ENCODE measurements at places on chromosomes 4 and X. TPM values are rescaled to one million over a fixed set of nuclear protein-coding genes. Genes with fewer than 3 reads are reported as not detected.

GUCY1B1 gene
- 13.0 TPM for total RNA-seq

ODAM gene
- total RNA-seq = not detected

TMPRSS11F gene
- not detected for total RNA-seq

CPE gene
- 21.4 TPM for total RNA-seq

SYTL5 gene
- total RNA-seq = 1.2 TPM

MFAP3L gene
- total RNA-seq = 4.3 TPM

GABRE gene
- total RNA-seq = 16.9 TPM

DCAF4L1 gene
- 0.14 TPM for total RNA-seq

GAB3 gene
- total RNA-seq = 0.33 TPM

TIMM17B gene
- 61.2 TPM for total RNA-seq

SPIN3 gene
- 5.4 TPM for total RNA-seq

MAGEC2 gene
- total RNA-seq = 77.8 TPM

FAM184B gene
- total RNA-seq = not detected

GYG2 gene
- total RNA-seq = 7.2 TPM

MEPE gene
- not detected for total RNA-seq

DNA sequence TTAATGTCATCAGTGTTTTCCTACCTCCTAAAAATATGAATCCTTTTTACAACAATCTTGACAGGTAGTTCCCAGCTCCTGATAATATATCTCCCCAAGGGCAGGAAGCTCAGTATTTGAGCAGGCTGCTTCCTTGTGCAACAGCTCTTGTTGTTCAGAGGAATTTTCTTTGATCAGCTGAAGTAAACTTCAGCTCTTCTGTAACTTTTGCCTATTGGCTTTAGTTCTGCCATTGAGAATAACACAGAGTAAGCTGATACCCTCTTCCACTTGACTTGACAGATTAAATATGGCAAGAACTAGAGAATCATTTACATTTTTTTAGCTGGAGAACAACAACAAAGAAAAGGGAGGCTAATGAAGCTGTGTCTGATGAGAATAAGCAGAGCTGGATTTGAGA lies 75.2 kb downstream of the LUZP4 start:
- no peak for DNase-seq

DNA sequence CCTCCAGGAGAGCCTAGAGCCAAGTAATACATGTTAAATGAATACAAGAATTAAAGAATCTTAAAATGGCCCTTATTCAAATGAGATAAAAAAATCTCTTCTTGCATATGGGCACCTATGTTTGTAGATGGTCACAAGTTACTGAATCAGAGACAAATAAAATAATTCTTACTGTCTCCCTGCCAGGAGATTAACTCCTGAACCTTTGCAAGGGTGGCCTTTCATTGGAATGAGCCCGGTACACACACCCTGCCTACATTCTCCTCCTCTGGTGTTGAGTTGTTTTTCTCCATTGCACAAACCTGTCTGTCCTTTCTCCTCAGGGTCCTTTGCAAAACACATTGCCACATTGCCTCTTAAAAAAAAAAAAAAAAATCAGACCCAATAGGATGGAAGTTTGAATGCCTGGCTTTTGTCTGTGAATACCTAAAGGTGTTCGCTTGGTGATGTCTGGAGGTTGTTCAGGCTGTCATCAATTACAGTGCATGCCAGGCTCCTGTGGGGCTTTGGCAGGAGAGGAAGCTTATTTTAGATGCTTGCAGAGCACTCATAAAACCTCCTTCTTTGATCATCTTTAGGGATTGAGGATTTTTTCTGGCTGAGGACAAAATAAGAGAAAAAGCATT lies 8.3 kb upstream of the TMEM154 start:
- DNase-seq = no peak

- no peak for DNase-seq
These were observed 122.5 kb upstream of the LNX1 start for GRCh38 chr4:53713767-53714166.

- DNase-seq = no peak
These were observed 34.4 kb downstream of the TNIP3 start for GRCh38 chr4:121129606-121130325.

- no peak for DNase-seq
These were observed 39.6 kb upstream of the BBS12 start for GRCh38 chr4:122692641-122693520.

GRCh38 chr4:55215087-55215486 lies 89.7 kb upstream of the KDR start:
- no peak for DNase-seq

GRCh38 chr4:44544158-44544557 lies 95.5 kb upstream of the KCTD8 start:
- no peak for DNase-seq

GRCh38 chrX:110442635-110443034 lies 84.0 kb downstream of the RTL9 start:
- peak; percentile 76 for DNase-seq

GRCh38 chr4:57287687-57288604 lies 177.8 kb upstream of the IGFBP7 start:
- DNase-seq = no peak

DNA sequence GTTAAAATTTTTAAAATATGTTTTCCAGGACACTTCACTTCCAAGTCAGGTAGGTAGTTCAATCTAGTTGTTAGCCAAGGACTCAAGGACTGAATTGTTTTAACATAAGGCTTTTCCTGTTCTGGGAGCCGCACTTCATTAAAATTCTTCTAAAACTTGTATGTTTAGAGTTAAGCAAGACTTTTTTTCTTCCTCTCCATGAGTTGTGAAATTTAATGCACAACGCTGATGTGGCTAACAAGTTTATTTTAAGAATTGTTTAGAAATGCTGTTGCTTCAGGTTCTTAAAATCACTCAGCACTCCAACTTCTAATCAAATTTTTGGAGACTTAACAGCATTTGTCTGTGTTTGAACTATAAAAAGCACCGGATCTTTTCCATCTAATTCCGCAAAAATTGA lies 49.7 kb downstream of the XIAP start:
- no peak for DNase-seq

GRCh38 chr4:13355111-13355880 lies 128.8 kb downstream of the RAB28 start:
- no peak for DNase-seq

DNA sequence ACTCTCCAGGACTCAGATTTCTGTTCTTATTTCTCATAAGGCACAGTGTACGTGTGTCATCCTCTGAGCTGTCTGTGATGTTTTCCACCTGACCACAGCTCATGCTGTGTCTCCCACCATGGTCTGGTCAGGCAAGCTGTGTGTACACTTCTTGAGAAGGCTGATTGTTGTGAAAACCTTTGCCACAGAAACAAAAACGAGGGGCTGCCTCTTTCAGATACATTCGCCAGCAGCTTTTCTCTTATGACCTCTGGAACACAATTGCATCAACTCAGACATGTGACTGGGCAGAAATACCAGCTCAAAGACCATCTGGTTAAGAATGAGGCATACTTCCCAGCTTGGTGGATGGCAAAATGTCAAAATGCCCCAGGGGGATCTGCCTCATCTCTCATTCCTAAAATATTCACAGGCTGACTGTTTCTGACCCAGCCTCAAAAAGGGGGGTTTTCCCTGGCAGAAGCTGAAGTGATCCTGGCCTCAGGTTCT lies 46.1 kb downstream of the PGRMC2 start:
- peak; percentile 89 for DNase-seq

DNA sequence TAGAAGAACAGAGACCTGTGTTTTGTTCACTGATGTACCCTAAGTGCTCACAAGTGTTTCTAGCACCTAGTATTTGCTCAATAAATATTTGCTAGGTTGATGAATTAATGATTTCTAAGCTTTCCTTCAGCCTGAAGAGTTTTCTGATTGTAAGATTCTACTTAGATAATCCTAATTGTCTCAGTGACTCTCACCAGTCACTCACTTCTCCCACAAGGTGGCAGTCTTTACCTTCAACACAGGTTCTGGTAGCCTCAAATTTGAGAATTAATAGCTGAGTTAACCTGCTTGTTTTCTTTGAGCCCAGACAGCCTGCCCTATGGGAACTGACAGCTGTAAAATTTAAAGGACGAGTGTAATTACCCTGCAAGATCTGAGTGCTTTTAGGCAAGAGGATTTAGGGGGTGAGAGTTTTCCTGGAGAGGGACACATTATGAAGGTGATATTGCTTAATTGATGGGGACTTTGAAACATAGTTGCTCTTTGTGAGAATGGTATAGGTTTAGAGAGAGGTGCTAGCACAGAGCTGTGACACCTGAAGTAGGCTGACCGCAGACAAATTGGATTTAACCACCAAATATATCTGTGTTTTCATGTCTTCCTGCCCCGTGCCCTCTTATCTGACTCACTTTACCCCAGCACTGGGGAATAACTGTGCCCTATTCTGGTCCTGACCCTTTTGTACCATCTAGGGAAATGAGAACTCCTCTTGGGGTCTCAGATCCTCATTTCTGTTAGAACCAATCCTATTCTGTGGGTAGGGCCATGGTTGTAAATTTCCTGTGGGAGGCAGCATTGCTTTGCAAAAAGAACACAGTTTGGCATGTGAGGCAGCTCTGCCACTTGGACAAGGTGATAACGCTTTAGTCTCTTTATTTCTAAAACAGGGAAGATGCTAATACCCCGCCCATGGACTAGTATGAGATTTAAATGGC lies 27.7 kb downstream of the CD38 start:
- peak; percentile 73 for DNase-seq

DNA sequence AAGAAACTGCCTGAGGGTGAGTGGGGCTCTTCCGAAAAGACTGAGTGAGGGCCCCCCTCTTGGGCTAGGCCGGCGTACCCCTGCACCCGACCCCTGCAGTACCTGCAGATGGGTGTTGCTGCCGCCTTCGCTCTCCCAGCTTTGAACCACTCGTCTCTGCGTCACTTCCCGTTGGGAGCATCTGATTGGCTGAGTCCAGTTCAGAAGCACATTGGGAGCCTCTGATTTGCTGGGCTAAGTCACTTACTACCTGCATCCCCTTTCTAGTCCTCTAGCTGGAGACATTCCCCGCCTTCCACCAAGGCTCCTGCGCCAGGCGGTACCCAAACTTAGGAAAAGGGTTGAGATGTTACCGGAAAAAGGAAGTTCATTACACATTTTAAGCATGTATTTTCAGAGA lies 20.4 kb upstream of the WWC2 start:
- no peak for DNase-seq

GRCh38 chr4:26248647-26249046 lies 72.2 kb upstream of the RBPJ start:
- peak; percentile 30 for DNase-seq

GRCh38 chr4:73575660-73576059 lies 44.6 kb downstream of the RASSF6 start:
- no peak for DNase-seq

DNA sequence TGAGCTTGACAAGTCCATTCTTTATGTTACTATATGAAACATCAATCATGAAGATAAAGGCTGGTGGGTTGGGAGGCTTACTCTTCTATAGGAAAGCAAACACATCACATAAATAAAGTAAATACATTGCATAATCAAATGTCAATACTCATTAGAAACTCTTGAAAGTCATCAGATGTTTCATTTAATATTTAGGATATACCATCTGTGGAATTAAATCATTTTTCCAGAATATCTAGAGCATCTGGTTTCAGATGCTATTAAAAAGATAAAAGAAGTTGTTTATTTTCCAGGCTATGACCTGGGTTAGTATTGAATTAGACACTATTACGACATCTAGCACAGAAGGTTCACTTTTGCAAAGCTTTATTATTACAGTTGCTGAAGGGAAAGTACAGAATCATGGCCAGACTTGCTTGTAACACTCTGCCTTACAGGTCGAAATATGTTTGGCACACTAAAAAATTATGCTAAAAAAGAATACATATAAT lies 72.6 kb downstream of the METTL14 start:
- DNase-seq = no peak

All from H4 (cell line).